ENCODE measurements at places on chromosomes 4 and X. TPM values are rescaled to one million over a fixed set of nuclear protein-coding genes. Genes with fewer than 3 reads are reported as not detected.

Gene GPR50
- not detected for total RNA-seq

Gene TET2
- 6.9 TPM for total RNA-seq

DNA sequence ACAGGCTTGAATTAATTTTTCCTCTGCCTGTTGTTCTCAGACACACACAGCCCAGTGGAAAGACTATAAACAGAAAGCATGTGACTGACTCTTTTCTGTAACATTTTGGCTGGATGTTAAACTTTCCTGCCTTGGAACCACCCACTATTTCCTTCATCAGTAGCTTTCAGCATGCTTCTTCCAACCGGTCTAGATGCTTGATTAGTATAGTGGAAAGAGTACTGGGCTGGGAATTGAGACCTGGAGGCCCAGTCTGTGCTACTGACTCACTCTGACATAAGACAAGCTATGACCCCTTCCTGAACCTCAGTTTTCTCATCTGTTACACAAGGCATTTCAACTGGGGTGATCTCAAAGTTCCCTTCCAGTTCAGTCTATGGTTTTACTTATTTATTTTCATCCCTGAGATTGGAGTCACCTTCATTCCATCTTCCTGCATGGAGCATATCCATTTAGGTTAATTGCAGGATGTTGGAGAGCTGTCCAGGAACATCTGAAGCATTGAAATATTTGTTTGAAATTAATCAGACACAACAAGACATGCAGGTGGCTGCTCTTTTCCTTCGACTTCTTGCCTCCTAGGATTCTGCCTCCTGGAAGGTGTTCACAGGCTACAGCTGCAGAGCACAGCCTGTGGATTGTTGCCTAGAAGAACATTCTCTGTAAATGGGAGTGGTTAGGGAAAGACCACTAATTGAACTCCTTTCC lies 173.4 kb downstream of the RTL9 start:
- peak; percentile 1 for DNase-seq

DNA sequence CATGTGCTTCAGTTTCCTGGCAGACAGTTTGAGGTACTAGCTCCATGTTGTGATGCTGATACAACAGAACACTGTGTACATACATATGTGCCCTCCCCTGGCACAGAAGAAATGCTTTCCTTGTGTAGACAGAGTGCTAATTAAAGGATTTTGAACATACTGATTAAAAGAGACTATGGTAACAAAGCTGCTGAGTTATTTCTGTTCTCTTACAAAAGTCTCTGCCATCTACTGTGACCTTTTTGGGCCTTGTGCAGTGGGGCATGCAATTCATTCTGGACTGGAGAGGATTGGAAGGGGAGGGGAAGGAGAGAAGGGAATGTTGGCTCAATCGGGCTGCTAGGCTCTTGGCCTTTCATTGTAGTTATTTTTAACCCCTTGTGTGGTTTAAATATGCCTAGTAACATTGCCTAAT lies 6.0 kb downstream of the PDLIM5 start:
- peak; percentile 68 for DNase-seq

DNA sequence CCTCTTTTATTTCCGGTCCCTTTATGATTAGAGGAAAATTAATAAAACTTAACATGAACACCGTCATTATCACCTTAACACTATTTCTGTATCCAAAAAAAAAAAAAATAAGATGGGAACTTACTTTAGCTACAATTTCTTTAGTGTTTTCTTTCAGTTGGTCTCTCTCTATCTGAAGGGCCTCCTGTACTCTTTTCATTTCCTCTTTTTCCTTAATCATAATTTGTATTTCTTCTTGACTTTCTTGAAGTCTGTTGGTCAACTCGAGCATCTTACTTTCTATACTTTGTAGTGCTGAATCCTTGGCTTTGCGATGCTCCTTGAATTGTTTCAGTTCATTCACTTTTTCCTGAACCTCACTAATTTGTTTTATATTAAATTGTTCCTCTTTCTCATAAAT lies 45.3 kb upstream of the BDH2 start:
- DNase-seq = no peak

DNA sequence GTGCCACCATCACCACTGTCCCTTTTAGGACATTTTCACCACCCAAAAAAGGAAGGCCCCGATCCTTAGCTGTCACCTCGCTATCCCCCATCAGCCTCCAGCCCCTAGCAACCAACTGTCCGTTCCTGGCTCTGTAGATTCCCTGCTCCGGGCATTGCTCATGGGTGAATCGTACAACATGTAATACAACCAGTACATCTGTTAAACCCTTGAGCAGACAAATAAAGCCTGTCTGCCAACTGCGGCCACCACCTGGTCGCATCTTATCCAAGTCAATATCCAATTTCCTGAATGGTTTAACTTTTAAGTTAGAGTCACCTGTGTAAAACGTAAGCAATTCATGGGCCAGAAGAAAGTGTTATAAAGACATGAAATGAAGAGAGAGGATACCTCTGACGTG lies 251.9 kb downstream of the AFAP1 start:
- no peak for DNase-seq

DNA sequence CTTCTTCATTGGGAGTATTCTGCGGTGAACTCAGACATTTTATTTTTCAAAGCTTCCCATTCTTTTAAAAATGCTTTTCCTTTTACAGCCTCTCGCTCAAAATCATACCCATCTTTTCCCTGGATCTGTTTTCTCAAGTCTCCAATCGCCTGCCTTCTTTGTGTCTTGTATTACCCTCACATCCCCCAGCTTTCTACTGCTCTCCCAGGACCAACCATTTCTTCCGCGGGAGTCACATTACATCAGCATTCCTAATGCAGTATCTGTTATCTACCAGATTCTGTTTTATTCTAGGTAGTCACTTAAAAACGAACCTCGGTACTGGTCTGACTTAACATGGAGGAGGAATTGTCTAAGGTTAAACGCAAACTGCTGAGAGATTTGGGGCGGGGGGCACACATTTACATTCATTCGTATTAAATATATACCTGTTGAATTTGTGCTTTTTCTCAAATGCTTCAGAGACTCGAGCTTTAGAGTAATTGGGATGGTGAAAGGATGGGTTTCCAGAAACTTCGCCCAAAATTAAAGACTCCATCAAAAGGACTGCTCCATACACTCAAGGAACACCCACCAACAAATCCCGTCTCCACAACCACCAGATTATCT lies 493 bp upstream of the UCHL1 start:
- peak; percentile 37 for DNase-seq

- no peak for DNase-seq
These were observed 98.9 kb downstream of the GATB start for GRCh38 chr4:151661873-151662272.

DNA sequence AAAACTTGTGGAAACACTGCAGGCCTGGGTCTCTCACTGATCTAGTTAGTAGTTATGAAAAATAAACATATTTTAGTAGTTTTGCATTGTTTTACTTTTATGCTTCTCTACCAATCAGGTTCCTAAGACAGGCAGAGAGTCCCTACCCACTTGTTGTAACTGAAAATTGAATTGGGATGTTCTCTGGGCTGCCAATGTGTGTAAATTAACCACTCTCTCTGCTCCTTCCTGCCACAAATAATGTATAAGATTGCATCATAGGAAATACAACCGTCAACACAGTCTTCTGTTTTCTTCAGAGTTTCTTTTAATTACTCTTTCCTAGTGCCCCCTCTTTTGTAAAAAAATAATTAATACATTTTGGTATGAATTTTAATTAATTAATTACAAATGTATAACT lies 677.3 kb downstream of the FSTL5 start:
- DNase-seq = no peak
